ENCODE measurements at places on chromosomes 4 and X.

DNA sequence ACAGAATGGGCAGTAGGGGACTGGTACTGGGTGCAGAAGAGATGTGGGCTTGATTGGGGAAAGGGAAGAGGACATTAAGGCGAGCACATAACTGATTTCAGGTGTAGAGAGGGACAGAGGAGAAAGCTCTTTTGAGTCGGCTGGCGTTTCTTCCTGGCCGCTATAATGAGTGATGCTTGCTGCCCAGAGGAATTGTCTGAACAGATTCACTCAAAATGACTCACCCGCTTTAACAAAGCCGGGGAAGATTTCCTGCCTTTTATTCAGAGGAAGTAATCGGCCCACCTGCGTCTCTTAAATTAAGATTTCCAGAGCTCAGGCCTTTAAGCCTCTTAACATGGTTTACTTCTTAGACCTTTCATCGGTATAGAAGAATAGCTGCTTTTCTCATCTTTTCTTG is 102.1 kb upstream of the AP1S2 start:
- DNase-seq: no peak

GRCh38 chr4:3492741-3493719 is 29.9 kb downstream of the DOK7 start:
- DNase-seq: no peak

DNA sequence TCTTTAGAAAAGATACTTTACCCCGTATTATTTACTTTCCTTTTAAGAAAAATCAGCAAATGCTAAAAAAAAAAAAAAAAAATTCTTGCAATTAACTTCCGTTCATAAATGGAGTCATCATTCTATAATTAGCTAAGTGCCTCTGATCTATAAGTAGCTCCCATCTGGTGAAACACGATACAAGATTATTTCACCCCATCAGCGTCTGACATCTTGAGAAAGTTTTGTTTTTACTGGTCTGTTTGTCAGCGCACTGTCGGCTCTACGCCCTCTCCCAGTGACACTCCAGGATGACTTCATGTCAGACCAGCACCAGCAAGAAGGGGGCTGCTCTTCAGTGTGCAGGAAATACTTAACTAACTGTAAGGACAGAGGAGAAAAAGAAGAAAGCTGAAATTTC is 108.3 kb downstream of the AFAP1 start:
- DNase-seq: no peak

DNA sequence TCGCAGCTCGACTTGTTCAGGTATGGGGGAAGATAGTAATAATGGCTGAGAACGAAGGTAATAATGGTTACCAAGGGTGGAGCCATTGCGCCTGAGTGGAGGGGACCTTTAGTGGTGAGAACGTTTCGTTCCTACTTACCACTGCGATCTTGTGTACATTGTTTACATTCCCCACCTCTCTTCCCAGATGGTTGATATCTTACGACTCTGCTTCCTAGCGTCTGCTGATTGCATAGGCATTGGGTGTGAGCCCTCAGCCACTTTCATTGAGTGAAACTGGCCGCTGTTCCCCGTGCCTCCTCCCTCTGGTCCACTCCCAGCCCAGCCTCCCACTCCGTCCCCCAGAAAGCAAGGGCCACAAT is 850 bp downstream of the IGBP1 start:
- no peak for DNase-seq

DNA sequence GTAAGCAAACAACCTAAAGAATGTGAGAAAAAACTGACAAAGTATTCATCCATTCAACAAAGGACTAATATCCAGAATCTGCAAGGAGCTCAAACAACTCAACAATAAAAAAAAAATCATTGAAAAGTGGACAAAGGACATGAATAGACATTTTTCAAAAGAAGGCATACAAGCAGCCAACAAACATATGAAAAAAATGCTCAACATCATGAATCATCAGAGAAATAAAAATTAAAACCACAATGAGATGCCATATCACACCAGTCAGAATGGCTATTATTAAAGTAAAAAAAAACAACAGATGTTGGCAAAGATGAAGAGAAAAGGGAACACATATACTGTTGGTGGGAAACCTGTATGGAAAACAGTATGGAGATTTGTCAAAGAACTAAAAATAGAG is 120.7 kb upstream of the ADGRL3 start:
- no peak for DNase-seq

DNA sequence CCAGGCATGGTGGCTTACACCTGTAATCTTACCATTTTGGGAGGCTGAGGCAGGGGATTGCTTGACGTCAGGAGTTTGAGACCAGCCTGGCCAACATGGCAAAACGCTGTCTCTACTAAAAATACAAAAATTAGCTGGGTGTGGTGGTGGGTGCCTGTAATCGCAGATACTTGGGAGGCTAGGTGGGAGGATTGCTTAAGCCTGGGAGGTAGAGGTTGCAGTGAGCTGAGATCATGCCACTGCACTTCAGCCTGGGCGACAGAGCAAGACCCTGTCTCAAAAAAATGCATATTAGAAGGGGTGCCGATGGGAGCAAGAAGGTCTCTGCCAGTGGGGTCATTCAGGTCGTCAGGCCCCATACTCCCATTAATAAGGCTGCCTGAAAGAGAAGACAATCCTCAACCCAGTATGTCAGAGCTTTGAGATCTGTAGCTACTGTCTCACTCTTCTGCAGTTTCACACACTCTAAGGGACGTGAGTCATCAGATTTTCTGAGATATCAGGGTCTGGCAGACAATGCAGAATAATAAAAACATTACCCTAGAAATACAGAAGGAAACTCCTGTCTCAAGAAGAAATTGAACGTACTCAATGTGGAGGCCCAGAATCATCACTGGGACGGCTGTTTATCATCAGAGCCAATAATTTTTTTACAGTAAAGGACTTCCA is 176.7 kb upstream of the FAT1 start:
- no peak for DNase-seq

DNA sequence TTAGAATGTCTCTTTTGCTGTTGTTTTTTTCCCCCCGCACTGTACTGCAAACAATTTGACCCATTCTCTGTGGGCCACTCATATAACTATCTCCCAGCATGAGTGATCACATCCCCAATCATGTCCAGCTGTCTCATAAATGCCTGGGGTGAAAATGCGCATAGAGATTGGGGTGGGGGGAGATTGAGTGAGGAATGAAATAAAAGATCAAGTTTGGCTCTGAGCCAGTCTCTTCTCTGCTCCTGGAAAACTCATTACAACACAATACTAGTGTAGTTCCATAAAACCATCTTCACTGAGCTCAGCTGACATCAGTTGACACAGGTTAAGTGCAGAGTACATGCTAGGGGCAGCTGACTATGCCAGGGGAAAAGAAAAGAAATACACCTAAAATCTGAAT is 96.9 kb downstream of the EGF start:
- DNase-seq: no peak

DNA sequence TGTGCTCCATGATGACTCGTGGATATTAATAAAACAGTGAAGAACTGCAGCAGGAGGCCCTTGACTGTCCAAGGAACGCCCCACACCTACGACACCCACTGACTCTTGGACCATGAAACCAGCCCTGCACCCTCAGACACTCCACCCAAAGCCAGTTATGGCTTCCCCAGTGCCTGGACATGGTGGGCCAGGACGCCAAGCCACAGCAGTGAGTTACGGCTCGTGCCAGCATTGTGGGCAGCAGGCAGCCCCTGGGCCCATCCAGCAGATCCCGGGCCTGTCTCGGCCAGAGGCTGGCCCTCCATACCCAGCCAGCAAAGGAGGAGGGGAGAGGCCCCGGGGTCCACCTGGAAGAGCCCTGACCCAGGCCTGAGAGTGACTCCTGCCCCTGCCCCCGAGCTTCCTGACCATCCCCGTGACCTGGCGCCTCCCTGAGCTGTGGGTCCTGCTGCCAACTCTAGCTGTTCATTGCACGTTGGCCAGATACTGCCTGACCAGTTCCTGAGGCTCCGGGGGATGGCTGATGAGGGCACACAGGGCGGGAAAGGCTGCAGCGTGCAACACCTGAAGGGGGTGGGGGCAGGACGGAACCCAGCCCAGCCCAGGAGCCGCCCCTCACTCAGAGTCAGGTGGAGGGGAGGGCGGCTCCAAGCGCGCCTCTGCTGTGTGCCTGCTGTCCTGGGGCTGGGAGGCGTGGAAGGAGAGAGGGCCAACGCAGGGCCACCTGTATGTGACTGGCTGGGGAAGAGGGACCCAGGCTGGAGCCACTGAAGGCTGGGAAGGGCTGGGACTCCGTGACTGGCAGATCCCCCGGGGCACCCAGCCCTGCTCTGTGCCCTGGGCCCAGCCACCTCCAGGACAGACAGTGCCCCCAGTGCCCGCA is 739 bp downstream of the SLC49A3 start:
- no peak for DNase-seq

DNA sequence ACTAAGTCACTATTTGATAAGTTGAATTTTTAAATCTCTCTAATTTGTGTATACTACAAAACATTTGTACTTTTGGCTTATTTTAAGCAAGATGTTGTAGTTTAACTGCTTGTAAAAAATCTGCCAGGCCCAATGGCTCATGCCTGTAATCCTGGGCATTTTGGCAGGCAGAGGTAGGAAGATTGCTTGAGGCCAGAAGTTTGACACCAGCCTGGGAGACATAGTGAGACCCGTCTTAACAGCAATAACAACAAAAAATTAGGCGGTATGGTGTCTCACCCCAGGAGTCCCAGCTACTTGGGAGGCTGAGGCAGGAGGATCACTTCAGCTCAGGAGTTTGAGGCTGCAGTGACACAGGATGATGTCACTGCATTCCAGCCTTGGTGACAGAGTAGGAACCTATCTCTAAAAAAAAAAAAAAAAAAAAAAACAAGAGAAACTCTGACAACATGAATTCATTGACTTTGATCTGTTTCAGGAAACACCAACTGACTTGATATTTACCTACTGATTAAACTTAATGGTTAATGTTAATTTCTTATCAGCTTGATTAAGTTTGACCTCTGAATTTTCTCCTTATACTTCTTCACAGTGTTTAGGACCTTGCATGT is 8.9 kb downstream of the FHIP1A start:
- no peak for DNase-seq

DNA sequence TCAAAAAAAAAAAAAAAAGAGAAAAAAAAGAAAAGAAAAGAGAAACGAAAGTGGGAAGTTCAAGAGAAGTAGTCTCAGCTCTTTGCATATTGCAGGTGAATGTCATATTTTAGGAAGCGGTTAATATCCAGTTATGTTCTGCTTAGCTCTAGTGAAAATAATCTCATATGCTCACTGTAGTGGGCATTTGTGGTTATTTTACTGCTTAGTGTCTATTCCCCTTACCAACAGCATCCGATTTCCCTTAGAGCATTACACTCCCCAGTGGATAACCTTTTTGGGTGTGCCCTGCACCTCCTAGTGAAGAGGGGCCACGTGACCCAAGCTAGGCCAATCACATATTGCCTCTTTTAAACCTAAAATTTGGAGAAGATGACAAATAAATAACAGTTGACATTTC is 111.2 kb upstream of the ZNF827 start:
- DNase-seq: no peak

DNA sequence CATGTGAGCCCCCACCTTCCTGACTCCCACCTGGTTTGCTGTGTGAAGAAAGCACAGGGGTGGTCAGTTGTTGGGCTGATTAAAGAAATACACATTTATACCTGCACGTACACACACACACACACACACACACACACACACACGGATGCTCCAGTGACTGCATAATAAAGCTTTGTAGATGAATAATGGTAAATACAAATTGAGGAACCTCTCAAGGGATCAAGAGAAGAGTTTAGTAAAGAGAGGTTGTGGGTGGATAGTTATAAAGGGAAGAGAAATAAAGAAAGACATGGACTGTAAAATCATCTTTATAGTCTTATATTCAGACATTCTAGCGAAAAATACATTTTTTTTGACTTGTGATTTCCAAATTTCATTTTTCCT is 144.1 kb downstream of the MGST2 start:
- DNase-seq: no peak

DNA sequence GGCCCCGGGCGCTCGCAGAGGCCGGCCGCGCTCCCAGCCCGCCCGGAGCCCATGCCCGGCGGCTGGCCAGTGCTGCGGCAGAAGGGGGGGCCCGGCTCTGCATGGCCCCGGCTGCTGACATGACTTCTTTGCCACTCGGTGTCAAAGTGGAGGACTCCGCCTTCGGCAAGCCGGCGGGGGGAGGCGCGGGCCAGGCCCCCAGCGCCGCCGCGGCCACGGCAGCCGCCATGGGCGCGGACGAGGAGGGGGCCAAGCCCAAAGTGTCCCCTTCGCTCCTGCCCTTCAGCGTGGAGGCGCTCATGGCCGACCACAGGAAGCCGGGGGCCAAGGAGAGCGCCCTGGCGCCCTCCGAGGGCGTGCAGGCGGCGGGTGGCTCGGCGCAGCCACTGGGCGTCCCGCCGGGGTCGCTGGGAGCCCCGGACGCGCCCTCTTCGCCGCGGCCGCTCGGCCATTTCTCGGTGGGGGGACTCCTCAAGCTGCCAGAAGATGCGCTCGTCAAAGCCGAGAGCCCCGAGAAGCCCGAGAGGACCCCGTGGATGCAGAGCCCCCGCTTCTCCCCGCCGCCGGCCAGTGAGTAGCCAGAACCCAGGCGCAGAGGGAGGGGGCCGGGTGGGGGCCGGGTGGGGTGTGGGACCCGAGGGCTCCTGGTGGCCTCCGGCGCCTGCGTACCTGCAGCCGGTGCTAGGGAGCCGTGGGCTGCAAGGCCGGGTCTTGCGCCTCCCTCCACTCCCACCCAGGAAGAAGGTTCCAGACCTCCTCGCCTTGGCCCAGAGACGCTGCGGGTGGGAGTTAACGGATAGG is 534 bp downstream of the MSX1 start:
- no peak for DNase-seq

- DNase-seq: no peak
Observed at GRCh38 chr4:40550196-40550595, 79.5 kb downstream of the RBM47 start.

DNA sequence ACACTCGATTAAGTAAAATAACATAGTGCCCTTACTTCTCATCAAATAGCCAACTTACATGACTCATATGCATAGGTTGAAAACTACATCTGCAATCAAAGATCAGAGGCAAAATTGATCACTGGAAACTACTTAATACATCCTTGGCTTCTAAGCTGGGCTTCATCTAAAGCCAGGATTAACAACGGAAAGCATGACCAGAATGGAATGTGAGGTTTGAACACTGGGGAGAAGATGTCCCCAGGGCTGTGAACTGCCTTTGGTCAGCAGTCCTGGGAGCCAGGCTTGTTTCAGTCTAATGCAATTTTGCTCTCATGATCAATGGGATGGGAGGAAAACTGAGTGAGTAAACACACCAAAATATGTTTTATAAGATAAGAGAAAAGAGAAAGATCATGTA is 192.5 kb upstream of the TTC29 start:
- no peak for DNase-seq

DNA sequence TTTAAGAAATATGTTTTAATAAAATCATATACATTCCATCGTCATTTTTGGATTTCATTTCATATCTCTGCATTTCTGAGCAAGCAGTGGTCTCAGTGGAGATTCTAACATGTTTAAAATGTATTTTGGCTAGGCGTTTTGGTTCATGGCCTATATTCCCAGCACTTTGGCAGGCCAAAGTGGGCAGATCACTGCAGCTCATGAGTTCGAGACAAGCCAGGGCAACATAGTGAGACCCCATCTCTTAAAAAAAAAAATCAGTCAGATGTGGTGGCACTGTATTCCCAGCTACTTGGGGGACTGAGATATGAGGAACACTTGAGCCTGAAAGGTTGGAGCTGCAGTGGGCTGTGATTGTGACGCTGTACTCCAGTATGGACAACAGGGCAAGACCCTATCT is 67.5 kb upstream of the RAB33B start:
- no peak for DNase-seq
